ENCODE measurements at places on chromosomes 1 and 21.

DNA sequence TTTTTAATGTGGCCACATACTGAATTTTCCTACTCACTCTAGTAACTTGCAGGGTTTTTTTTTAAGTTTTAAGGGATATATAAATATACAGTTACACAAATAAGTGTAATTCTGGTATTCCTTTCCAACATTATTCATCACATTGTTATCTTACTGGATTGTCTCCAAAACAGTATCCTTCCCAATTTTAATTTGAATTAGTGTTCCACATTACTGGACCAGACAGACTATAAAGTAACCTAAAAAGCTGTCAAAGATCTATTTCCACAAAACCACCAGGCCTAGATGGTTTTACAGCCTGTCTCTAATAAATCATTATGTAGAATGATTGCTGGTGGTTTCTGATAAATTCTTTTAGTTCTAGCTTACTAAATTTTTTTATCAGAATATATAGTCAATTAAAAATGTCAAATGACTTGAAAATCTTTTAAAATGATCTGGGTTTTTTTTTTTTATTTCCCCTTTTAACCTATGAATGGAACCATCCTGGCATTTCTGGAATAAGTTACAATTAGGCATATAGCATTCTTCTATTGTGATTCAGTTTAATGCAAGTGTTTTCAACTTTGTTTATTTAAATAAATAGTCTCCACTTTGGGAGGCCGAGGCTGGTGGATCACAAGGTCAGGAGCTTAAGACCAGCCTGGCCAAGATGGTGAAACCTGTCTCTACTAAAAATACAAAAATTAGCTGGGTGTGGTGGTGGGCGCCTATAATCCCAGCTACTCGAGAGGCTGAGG, 59.3 kb downstream of the PACC1 start:
- no peak for DNase-seq

DNA sequence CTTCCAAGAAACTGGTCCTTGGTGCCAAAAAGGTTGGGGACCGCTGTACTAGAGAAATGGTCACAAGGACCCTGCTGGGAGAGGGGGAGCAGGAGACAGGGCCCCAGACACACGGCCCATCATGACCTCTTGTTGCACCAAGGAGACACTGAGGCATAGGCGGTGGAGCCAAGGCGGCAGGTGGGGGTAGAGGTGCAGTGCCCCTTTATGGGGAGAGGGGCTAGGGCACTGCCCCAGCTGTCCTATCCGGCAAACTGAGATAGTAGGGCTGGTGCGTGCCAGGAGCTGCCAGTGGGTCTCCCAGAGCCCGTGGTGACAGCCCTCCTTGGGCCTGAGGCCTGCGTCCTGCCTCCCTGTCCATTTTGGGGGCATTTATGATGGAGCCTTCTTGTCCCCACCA, 20.3 kb downstream of the TNNT2 start:
- no peak for DNase-seq

DNA sequence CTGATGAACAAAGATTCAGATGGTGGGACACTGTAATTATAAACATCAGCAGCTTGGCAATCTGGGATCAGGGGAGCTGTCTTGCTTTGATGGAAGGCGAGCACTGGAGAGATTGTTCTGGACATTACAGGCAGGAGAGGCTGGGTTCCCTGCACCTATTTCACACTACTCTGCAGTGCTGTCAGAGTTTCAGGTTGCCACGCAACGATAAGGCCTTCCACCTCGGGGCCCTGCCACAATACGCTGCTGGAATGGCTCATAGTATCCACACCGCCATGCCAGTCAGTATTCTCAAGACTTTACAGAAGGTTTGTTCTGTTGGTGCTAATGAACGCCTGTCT, 96.8 kb downstream of the GLIS1 start:
- no peak for DNase-seq

DNA sequence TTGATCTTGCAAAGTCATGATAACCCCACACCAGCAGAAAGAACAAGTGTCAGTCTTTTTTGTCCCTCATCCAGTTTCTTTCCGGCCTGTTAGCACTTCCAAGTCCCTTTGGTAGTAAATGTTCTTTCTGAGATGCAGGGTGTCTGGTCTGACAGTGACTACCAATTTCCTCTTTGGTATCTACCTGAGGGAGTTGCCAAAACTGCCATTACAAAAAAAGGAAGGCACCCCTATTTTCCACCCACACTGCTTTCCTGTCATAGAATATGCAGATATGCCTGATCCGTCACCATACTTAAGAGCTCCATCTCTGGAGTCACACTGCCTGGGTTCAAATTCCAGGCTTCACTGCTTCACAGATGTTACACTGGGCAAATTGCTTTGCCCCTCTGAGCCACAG, 72.4 kb downstream of the ZNF281 start:
- no peak for DNase-seq

DNA sequence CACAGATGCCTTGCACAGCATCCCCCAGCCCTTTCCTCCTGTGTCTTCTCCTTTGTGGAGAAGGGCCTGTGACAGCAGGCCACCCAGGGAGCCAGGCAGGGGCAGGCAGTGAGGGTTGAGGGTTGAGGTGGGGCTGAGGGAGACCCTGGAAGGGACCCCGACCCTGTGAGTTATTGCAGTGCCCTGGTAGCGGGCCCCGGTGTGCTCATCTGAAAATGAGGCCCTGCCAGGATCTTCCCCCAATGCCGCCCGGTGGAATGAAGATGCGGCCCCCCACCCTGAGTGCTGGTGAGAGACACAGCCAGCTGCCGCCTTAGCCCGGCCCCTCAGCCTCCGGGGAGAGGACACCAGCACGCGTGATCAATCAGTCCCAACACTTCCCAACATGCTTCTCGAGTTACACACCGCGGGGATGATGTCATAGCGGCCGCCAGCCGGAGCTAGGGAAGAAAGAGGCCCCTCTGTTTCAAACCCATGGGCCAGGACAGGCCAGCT, 36.2 kb upstream of the ACTRT2 start:
- no peak for DNase-seq

DNA sequence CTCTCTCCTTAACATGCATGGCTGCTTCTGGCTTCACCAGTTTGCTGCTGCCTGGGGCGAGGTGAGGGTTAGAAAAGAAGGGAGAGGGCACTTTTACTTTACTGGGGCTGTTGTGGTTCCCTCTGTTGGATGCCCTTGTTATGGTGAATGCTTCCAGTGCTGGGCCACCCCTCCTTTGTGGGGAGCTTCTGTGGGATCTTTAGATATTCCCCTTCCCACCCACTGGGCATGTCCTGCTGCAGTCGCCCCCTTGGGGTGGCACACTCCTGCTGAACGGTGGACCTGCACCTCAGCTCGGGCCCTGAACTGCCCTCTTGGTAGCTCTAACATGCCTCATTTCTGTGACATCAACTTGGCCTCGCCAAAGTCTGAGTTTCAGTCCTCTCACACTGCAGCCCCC, 6.0 kb downstream of the TNN start:
- no peak for DNase-seq

- DNase-seq = no peak
Observed at GRCh38 chr1:151976015-151976343, 17.7 kb downstream of the S100A10 start.

DNA sequence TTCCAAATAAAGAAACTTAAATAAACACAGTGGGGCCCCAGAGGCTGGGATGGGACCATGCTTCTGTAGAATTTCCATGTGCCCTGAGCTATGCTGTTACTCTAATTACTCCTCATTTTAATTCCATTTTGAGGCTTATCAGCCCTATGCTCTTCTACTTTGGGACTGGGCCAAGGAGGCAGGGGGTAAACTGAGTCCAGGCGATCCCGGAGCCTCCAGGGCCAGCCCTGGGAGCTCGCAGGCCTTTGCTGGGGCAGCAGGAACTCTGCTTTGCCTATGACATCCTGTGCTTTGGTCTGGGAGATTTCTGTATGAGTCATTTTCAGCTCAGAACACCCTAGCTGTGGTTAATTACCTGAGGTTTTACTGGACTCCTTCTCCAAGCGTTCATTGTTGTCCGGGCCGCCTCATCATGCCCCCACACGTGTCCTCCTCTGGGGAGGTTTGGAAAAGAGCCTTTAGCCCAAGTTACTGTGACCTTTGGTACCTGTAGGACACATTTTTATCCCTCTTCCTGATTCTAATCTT, 95.7 kb downstream of the RHOU start:
- peak; percentile 34 for DNase-seq

GRCh38 chr1:225885336-225885735, 3.2 kb upstream of the TMEM63A start:
- DNase-seq = no peak

DNA sequence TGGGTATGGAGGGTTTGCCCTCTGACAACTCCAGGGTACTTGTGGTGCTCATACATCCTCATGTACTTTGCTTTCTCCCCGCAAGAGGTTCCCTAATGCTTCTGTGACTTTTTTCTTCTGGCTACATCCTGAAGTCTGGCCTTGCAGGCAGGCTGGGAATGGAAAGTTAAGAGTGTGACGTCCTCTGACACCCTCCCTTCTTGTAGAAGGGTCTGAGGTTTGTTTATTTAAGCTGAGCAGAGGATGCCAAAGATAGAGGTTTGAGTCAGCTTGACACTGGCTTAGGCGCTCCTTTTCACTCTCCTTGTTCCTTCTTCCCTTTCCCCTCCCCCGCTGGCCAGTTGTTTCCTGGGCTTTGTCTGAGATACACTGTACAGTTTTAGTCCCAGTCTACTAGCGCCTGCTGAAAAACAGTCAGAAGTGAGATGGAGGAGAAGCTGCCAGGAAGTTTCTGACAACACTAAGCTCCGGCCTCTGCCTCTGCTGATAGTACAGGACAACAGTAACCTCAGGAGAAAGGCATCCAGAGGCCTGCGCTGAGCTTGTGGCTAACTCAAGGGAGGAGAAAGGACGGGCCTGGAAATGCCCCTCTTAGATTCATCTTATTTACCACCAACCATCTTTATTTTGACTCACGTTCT, at the start of gene MACF1:
TSS of gene MACF1 (plus strand) at position 255 of the 641 bp plus-strand sequence. CDS start at position 583, 328 bp downstream.
- DNase-seq = peak; percentile 56

- DNase-seq = no peak
Observed at GRCh38 chr1:31429583-31429982, 16.6 kb downstream of the SERINC2 start.

- DNase-seq = no peak
Observed at GRCh38 chr1:28322194-28322593, 6.6 kb upstream of the MED18 start.

DNA sequence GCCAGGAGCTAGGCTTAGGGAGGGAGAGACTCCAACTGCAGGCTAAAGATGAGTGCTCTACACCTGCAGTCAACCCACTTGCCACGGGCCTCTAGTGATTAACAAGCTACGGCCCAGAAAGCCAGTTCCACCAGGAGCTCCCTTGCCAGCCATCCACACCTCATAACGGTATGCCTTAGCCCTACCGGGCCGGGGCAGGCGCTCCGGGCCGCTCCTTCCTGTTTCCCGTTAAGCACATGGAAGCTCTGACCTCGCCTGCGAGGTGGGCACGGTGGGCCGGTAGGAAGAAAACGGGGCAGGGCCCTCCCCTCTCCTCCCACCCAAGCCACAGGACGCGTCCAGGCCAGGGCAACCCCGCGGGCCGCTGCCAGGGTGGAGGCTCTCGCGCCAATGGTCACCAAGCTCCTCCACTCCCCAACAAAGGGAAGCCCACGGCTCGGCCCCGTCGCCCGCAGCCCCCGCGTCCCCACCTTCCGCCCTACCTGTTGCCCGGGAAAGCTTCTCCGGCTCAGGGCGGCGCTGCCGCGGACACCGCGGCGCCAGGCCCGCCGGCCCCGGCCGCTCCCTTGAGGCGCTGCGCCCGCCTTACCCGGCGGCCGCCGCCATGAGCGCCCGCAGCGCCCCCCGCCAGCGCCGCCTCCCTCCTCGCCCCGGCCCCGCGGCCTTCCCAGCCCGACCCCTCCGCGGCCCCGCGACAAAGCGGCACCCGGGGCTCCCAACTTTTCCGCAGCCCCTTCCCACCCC, 627 bp downstream of the CERS2 start:
- DNase-seq = no peak

DNA sequence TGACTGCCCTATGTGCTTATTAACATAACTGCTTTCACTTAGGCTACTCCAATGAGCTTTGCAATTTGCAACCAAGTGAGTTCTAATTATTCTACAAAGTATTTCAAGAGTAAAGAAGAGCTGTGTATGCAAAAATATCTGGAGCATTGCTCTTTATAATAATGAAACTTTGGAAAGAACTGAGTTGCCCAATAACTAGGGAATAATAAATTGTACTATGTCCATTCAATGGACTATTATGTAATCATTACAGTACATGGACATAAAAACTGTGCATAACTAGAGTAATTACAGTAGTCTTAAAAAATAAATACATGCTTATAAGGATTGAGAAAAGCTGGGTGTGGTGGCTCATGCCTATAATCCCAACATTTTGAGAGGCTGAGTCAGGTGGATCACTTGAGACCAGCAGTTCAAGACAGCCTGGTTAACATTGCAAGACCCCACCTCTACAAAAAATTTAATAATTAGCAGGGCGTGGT, 70.3 kb upstream of the JAK1 start:
- DNase-seq = no peak

DNA sequence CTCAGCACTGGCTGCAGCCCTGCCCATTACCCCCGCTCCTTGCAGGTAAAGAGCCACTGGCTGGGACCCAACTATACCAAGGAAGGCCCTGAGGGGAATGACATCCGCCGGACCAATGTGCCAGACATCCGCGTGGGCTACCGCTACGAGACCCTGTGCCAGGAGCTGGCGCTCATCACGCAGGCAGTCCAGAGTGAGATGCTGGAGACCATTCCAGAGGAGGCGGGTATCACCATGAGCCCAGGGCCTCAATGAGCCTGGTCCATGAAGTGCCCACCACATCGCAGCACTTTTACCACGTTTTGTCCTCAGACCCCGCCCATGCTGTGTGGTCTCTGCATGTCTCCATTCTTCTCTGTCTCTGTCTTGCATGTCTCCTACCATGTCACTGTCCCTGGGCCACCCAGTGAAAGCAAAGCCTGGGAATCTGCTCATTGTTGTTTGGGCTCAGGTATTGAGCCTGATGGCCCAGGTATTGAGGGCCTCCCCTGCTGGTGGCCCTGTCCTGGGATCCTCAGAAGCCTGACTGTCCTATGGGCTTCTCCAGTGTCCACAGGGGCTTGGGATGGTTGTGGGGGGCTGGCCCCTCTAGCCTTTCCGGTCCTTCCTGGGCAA, 11.4 kb downstream of the AMPD2 start:
- DNase-seq = no peak

DNA sequence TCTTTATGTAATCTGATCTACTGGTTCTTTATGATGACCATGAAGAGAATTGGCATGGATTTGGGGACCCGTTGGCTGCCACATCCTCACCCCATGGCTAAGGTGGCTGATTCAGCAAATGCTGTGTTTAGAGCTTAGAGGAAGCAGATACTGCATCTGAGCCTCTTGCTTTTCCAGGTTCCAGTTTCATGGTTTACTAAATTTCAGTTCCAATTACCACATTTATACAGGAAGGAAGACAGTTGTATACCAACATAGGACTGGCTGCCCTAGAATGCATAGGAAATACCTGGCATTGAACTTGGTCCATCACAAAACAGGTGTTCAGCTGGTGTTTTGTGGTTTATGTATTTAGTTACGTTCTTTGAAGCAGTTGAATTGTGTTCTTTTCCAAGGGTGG, 107.1 kb downstream of the ST3GAL3 start:
- no peak for DNase-seq

DNA sequence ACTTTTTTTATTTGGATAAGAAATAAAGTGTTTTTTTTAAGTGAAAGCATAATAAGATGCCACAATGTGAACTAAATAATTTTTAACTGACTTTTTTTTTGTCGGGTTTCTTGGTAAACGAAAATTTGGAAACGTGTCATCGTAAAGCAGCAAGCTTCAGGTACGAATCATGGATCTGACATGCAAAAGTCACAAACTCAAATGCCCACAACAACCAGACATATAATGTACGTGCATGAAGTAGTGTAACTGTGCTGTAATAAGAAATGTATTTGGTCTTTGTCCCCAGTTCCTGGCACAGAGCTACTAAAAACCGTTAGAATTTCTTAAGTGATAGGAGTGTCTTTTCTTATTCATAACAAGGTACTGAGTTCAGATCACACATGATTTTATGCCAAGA, 44.3 kb upstream of the LRRC7 start:
- no peak for DNase-seq

- peak; percentile 81 for DNase-seq
Observed at GRCh38 chr21:17454315-17455027, 58.4 kb upstream of the CXADR start.
